MM.1S (cell line): ENCODE measurements at places on chromosomes 13 and 19.

GRCh38 chr13:59931621-59932020 is 232.1 kb downstream of the DIAPH3 start:
- no peak overlapping the region for H3K4me3 ChIP-seq
- H3K36me3 ChIP-seq: no peaks in the 10 kb centered on the region
- no peak for DNase-seq
- no peaks in the 10 kb centered on the region for H3K27me3 ChIP-seq
- H3K4me1 ChIP-seq: no peaks in the 10 kb centered on the region

GRCh38 chr13:108266321-108266990 is 3.1 kb upstream of the TNFSF13B start:
- no peaks in the 10 kb centered on the region for H3K27me3 ChIP-seq
- H3K4me1 ChIP-seq: no peaks in the 10 kb centered on the region
- no peak overlapping the region for H3K4me3 ChIP-seq
- H3K27ac ChIP-seq: no peak overlapping the region
- no peak for DNase-seq

DNA sequence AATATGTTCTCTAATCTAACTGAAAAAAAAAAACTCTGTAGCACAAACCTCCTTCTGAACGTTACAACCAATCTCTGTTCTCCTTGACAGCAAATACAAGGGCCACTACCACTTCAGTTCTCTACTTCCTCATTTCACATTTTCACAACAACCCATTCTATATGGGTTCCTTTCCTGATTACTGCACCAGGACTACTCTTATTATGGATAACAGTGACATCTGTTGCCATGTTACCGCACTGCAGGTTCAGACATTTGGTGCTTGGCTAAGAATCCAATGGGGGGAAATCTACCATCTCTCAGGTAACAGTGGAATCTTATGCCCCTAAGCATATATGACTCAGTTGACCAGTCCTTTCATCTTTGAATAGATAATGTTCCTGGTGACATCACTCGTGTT is 11.6 kb upstream of the FPR3 start:
- no peaks in the 10 kb centered on the region for H3K4me1 ChIP-seq
- DNase-seq: no peak
- no peaks in the 10 kb centered on the region for H3K36me3 ChIP-seq
- H3K27me3 ChIP-seq: no peaks in the 10 kb centered on the region

DNA sequence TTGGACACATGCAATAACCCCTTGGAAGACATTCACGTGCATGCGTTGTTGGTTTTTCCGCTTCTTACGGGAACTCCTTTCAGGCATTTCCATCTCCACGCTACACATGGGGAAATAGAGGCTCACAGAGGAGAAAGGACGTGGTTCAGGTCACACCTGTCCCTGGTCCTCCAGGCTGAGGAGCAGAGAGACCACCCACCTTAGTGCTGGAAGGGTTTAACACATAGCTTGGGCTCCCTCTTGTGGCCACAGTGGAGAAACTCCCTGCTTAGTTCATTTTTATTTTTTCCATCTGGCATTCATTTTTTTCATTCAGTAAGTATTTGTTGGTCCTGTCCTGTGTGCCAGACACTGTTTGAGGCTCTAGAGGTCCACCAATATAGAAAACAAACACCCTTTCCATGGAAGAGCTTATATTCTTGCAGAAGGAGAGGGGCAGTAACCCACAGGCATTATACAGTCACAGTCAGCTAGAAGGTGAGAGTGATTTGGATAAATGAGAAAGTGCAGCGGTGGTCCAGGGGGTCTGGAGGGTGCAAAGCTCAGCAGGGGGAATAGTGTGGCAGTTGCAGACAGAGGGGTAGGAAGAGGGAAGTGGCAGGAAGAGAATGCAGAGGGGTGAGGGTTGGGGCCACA is 24.2 kb upstream of the TTYH1 start:
- H3K4me1 ChIP-seq: peaks cover 14% of the 10 kb centered on the region
- H3K27me3 ChIP-seq: peaks cover 41% of the 10 kb centered on the region
- no peaks in the 10 kb centered on the region for H3K36me3 ChIP-seq
- H3K4me3 ChIP-seq: no peak overlapping the region
- H3K27ac ChIP-seq: no peak overlapping the region

GRCh38 chr19:14536926-14537692 is 7.7 kb downstream of the TECR start:
- no peak overlapping the region for H3K4me3 ChIP-seq
- no peak overlapping the region for H3K27ac ChIP-seq
- no peaks in the 10 kb centered on the region for H3K4me1 ChIP-seq
- DNase-seq: no peak

DNA sequence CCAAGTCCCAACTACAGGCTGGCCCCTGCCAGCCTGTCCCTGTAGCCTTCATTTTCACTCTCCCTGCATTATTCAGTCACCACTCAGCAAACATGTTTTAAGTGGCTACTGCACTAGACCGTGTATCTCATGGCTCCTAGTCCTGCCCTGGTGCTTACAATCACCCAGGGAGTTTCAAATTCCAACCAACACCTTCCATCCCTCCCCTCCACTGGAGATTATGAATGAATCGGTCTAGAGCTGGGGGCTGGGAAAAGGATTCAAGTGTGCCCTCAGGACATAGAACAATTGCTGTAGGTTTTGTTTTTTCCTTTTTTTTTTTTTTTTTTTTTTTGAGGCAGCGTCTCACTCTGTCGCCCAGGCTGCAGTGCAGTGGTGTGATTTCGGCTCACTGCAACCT is 15.0 kb upstream of the TNFAIP8L1 start:
- DNase-seq: no peak
- no peaks in the 10 kb centered on the region for H3K36me3 ChIP-seq
- H3K27me3 ChIP-seq: peaks cover 86% of the 10 kb centered on the region
- H3K27ac ChIP-seq: no peak overlapping the region

DNA sequence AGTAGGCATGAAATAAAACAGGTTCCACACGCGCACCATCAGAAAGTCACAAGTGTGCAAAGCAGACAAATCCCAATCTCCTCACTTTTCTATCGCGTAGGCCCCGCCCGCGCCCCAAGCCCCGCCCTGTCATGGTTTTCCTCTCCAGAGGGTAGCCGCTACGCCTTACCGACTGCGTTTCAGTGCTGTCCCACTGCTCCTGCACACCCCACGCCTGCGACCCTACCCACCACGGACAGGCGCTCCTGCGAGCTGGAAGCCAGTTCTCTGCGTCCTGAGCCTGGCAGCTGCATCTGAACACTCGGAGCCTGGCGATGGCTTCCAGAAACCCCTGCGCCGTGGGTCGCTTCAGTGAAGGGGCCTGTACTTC is 379 bp upstream of the ZNF470 start:
- H3K4me3 ChIP-seq: peak overlapping the region; percentile 52
- H3K4me1 ChIP-seq: no peaks in the 10 kb centered on the region
